ENCODE measurements at places on chromosomes 7 and 10.
A peak's percentile ranks its signal among the peaks of the same experiment; 100 is the strongest.

DNA sequence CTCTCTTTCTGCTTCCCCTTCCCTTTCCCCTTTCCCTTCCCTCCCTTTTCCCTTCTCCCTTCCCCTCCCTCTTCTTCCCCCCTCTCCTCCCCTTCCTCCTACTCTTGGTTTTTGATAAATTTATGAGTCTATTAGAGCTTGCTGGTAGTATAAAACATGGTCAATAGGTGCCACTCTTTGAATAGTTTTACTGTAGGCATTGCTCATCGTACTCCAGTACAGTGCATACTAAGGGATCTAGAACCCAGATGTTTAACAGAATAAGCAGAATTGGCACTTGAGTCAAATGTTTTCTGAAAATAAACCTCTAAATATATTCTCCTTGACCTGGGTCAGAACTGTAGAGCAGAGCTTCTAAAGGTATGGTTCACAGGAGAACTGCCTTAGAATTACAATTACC, 126.7 kb downstream of the SORCS3 start:
- DNase-seq = no peak

- DNase-seq = no peak
These were observed 16.8 kb downstream of the CALU start for GRCh38 chr7:128755819-128756476.

DNA sequence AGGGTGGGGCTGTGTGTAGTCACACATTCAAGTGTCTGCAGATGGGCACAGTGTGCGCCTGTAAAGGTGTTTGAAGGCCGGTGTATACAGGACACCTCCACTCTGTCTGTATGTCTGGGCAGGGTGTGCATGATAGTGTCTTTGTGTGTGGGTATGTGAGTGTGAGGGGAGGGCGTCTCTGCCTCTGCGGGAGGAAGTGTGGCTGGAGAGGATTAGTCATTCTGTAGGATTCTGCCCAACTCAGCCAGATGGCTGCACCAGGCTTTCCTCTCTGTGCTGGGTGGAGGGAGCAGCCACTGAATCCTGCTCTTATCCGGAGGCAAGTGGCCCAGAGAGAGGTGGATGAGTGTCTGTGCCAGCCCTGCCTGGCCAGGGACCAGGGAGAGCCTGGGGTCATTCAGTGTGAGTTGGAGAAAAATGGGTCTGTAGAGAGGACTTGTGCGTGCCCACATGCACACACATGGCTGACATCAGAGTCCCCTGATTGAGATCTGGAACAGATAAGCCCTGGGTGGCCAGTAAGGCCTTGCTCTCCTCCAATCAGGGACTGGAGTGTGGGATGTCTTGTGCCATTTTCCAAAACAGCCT, 1.7 kb downstream of the SFXN3 start:
- DNase-seq = peak; percentile 95

- DNase-seq = no peak
These were observed 30.0 kb downstream of the NET1 start for GRCh38 chr10:5442065-5442989.

GRCh38 chr10:89307269-89307577, 5.4 kb downstream of the IFIT2 start:
- DNase-seq = no peak

Measured in islet precursor cell (in vitro differentiated cells).